ENCODE measurements at places on chromosomes 1 and 21.

GRCh38 chr21:15219894-15220293, 155.1 kb upstream of the NRIP1 start:
- no peak for DNase-seq

GRCh38 chr1:38746941-38747600, 112.5 kb downstream of the RRAGC start:
- DNase-seq, result no peak

GRCh38 chr21:38660333-38661196, 145.2 kb upstream of the ETS2 start:
- DNase-seq, result no peak

GRCh38 chr1:67468066-67468718, 38.0 kb upstream of the SERBP1 start:
- DNase-seq, result no peak

- peak; percentile 77 for DNase-seq
These were observed at the start of gene RIMKLA for GRCh38 chr1:42380586-42381279. Gene RIMKLA, plus strand, starts transcription at chr1:42380792. Its CDS starts 143 bp downstream, at chr1:42380935.

- no peak for DNase-seq
These were observed 817 bp downstream of the EXTL1 start for GRCh38 chr1:26022404-26022779.

GRCh38 chr1:163872067-163872466, 550.3 kb downstream of the NUF2 start:
- no peak for DNase-seq

DNA sequence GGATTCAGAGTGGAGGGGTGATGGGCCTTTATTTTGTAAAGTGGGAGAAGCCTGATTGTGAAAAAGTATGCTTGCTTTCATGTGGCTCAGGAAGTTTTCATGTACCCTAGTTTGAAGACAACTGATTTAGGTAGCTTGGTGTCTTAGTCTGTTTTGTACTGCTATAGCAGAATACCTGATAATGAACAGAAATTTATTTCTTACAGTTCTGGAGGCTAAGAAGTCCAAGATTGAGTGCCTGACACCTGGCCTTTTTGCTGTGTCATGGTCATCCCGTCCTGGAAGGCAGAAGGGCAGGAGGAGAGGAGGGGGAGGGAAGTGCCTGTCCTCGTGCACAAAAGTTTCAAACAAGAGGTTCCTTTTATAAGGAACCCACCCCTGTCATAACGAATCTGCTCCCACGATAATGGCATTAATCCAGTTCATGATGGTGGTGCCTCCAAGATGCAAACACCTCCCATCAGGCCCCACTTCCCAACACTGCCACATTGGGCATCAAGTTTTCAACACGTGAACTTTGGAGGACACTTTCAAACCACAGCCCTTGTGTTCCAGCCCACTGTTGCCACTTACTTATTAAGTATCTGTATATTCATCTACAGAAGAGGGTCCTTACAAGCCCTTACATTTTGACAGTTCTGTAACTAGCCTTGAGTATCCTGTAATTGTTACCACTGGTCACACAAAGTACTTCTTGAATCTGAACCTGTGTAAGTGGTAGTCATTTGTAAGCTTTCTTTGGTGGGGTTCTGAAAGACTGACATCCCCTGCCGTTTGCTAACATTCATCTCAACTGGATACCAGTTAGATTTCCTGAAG, 9.5 kb downstream of the UCK2 start:
- DNase-seq, result no peak

GRCh38 chr1:29845910-29846309, 609.6 kb downstream of the PTPRU start:
- DNase-seq, result no peak

DNA sequence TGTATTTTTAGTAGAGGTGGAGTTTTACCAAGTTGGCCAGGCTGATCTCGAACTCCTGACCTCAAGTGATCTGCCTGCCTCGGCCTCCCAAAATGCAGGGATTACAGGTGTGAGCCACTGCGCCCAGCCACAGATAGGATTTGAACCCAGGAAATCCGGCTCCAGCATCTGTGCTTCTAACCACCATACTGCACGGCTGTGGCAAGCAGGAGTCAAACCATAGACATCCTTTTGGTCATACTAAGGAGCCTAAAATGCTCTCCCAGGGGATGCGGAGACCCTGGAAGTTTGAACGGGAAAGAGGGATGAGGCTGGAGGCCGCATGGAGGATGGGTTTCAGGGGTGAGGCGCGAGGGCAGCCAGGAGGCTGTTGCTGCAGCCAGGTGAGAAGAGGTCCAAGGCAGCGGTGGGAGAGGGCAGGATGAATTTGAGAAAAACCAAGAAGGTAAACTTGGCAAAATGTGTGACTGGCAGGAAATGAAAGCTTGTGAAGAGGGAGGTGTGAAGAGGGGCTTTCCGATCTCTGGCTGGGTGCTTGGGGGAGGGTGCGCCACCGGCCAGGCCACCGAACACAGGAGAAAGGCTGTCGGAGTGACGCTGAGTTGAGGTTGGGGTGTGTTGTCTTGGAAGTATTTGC, 24.0 kb upstream of the CDK18 start:
- DNase-seq, result no peak

GRCh38 chr1:239655023-239655422, 268.7 kb downstream of the CHRM3 start:
- no peak for DNase-seq

- no peak for DNase-seq
These were observed 16.2 kb downstream of the AZIN2 start for GRCh38 chr1:33097137-33097611.

GRCh38 chr1:20732071-20732587, 374 bp downstream of the SH2D5 start:
- DNase-seq, result no peak
